ENCODE measurements at places on chromosomes 4 and X. TPM values are rescaled to one million over a fixed set of nuclear protein-coding genes. Genes with fewer than 3 reads are reported as not detected.

DNA sequence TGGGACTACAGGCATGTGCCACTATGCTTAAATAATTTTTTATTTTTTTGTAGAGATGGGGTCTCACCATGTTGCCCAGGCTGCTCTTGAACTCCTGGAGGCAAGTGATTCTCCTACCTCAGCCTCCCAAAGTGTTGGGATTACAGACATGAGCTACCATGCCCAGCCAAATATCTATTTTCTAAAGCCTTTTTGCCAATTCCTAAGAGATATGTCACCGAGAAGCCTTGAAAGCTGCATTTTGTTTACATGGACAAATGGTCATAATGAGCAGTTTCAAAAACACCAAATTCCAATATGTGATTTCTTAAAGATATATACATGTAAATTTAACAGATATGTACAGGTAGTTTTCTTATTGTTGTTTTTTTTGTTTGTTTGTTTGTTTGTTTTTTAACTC lies 33.0 kb upstream of the PGRMC2 start:
- no peak overlapping the region for H3K4me3 ChIP-seq
- H3K36me3 ChIP-seq = peaks cover 3% of the 10 kb centered on the region
- H3K27me3 ChIP-seq = no peaks in the 10 kb centered on the region
- peaks cover 8% of the 10 kb centered on the region for H3K4me1 ChIP-seq

Gene PHKA1
- total RNA-seq = 12.9 TPM

Gene P2RY10
- not detected for total RNA-seq

Gene CXCL9
- total RNA-seq = not detected

DNA sequence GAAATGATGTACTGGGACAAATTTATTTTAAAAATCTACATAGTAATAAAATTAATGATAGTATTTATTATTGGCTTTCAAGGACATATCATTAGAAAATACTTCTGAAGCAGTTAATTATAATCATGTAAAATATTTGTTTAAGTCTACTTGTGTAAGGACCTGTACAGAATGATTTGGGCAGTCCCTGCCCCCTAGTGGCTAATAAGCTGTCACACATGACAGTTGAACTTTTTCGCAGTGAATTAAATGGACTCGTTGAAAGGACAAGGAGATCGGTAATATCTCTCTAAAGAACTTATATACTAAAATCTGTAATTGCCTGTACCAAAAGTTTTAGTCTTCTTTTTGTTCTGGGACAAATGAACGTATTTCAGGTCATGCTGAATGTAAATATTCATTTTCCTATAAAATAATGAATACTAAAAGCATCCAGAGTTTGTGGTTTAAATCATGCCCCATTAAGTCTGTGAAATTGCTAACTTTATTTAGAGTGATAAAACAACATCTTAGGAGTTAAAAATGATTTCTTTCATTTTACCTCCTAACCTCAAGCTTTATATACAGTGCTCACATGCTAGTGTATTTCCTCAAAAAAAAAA lies 13.6 kb downstream of the EXOC1 start:
- peaks cover 26% of the 10 kb centered on the region for H3K36me3 ChIP-seq
- DNase-seq = no peak
- no peak overlapping the region for H3K4me3 ChIP-seq
- no peak overlapping the region for H3K27ac ChIP-seq
- H3K27me3 ChIP-seq = no peaks in the 10 kb centered on the region

Gene CCKAR
- not detected for total RNA-seq

Gene STS
- 4.5 TPM for total RNA-seq
